Stimulated activated CD8-positive, alpha-beta memory T cell treated with anti-CD3 and anti-CD28 coated beads, Interleukin-4, amount 100 ng/mL, for 4 hours (primary cell): ENCODE measurements at places on chromosomes 2 and 18.

DNA sequence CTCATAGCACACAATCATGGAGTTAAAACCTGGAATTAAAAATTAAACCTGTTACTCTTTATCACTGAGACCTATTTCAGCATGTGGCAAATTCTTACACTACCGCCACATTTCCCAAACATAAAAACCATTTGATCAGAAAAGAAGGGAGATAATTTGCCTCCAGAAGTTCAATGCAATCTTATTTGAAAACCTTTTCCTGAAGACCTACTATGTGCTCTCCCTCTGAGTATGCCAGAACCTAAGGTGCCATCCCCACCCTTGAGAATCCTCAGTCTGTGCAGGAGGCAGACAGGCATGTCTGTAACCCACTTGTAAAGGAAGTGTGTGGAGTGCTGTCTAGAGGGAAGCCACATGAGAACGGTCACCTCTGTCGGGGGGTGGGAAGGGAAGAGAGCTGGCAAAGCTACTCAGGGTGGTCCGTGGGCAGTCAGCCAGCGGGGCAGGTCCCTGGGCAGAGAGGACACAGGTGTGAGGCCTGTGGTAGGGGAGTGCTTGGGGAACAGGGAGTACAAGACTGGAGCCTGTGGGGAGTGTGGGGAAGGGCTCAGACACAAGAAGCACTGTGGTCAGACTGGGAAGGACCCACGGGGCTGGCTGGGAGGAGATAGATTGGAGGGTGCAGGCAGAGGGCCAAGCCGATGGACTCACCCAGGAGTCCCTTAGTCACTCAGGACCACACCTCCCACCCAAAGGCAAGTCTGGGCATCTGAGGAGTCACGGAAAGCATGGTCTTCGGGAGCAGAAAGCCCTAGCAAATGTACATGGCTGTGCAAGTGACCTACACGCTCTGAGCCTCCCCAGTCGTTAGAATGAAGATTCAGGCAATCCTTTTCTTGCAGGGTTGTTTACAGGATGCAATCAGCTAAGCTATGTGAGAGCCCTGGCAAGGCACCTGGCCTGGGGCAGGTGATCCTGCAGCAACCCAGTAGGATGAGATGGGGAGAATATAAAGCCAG, 22.8 kb downstream of the CRACDL start:
- no peak for DNase-seq

GRCh38 chr2:234446404-234447076, 50.3 kb downstream of the ARL4C start:
- DNase-seq: peak; percentile 33

DNA sequence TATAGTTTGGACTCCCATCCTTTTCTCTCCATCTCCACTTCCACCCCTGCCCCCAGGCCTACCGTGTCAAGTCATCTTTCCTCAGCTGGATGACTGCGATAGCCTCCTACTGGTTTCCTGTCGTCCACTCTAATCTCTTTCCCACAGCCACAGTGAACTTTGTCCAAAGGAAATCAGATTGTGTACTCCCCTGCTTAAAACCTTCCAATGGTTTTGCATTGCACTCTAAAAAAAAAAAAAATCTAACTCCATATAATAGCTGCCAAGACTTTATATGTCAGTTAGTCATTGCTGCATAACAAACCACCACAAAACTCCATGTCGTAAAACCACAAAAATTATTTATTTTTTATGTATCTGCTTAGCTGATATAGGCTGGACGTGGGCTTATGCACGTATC, 160.2 kb upstream of the CCDC68 start:
- DNase-seq: no peak

DNA sequence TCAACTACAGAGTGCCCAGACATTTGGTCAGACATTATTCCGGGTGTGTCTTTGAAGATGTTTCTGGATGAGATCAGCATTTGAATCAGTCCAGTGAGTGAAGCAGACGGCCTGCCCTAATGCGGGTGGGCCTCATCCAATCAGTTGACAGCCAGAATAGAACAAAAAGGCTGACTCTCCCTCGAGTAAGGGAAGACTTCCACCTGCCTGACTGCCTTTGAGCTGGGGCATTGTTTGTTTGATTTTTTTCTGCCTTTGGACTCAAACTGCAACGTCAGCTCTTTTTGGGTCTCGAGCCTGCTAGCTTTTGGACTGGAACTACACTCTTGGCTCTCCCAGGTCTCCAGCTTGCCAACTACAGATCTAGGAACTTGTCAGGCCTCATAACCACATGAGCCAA, 111.7 kb upstream of the AGAP1 start:
- DNase-seq: no peak

- DNase-seq: no peak
Measured at GRCh38 chr2:19982268-19982667, 7.6 kb downstream of the WDR35 start.

GRCh38 chr2:241071677-241072111, 30.4 kb downstream of the MTERF4 start:
- no peak for DNase-seq

- no peak for DNase-seq
Measured at GRCh38 chr2:32937602-32938448, 8.9 kb upstream of the LTBP1 start.

DNA sequence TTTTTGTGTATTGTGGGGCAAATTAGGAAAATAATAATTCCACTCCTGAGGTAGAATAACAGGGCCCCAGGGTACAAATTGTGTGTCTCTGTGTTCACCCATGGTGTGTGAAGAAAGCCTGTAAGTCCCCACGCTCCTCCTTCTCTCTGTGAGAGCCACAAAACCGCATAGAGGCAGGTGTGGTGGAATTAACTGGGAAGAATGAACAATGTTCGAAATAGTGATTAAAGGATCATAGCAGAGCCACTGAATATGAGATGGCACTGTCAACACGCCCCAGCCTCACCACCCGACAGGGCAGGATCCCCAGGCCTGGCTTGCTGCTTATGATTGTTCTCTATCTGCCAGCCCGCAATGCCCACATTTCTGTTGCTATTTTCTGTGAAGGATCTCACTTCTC, 14.1 kb downstream of the IL1RN start:
- DNase-seq: no peak

DNA sequence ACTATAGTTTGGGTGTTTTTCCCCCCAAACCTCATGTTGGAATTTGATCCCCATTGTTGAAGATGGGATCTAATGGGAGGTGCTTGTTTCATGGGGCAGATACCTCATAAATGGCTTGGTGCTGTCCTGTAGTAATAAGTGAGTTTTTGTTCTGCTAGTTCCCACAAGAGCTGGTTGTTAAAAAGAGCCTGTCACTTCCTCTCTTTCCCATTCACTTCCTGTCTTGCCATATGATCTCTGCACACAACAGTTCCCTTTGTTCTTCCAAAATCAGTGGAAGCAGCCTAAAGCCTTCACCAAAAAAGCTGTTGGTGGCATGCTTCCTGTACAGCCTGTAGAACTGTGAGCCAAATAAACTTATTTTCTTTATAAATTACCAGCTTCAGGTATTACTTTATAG, 768.2 kb upstream of the VRK2 start:
- no peak for DNase-seq

DNA sequence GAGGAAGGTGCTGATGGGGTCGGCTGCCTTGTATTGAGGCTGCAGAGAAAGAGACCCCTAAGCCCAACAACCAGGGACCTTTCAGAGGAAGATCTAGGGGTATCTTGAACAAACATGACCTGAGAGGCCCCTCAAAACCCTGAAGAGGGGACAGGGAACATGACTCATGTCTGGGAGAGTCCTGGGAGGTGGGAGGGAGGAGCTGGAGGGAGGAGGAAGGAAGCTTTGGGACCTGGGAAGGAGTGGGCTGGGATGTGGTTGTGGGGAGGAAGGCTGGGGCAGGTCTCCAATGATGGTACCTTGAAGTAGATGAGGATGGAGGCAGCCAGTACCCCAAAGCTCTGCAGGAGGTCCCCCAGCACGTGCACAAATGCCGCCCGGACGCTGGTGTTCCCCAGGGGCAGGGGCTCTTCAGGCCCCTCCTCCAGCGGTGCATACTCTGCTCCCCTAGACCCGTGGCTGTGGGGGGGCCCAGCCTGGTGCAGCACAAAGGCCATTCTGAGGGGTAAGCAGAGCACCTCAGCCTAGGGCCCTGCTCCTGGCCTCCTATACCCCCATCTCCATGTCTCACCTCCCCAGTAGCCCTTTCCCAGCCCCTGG, 5.9 kb downstream of the SLC30A3 start:
- no peak for DNase-seq

DNA sequence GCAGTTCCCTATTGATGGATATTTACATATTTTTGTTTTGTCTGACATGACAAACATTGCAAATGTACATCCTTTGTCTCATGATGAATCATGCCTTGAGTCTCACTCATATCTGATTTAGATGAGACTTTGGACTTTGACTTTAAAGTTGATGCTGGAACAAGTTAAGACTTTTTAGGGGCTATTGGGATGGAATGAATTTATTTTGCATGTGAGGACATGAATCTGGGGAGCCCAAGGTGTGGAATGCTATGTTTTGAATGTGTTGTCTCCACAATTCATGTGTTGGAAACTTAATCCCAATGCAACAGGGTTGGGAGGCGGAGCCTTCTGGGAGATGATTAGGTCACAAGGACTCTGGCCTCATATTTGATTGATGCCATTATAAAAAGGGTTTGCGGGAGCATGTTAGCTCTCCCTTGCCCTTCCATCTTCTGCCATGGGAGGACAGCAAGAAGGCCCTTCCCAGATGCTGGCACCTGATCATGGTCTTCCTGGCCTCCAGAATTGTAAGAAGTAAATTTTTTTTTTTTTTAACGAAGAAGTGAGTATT, 29.1 kb upstream of the INO80D start:
- no peak for DNase-seq

- no peak for DNase-seq
Measured at GRCh38 chr2:239115616-239116015, 267.7 kb downstream of the TWIST2 start.

GRCh38 chr2:216742411-216742810, 47.1 kb upstream of the IGFBP5 start:
- DNase-seq: no peak

DNA sequence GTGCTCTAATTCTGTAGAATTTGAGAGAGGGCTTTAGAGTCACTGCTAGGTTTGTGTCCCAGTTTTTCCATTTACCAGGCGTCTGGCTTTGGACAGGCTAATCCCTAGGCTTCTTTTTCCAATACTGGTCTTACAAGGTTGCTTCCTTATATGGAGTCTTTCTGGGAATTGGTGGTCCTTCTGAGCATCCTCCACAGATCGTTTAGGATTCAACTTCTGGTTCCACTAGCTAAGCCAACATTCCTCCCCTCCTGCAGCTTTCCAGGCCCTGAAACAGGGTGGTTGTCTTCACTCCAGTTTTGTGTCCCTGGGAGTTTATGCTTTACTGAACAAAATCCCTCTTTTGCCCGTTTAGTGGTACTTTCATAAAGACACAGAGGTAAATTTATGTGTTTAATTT, 170.6 kb downstream of the CERS6 start:
- DNase-seq: no peak

DNA sequence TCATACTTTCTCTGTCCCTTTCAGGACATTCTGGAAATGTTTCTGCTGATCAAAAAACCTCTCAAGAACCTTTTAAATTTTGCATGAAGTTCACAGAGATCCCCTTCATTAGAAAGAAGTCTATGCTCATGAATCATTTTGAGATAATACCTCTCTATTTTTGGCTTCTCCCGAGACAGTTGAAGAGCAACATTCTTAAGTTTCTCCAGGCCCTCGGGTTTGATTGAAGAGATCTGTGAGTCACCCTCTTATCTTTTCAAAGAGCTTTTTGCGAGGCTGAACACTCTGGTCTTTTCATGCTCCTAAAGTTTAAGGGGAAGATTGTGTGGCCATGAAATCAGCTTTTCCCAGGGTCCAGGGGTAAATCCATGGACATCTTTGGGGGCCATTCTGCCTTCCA, 354.2 kb downstream of the FBXO15 start:
- DNase-seq: no peak

- DNase-seq: no peak
Measured at GRCh38 chr2:2646433-2647051, 315.5 kb upstream of the MYT1L start.

DNA sequence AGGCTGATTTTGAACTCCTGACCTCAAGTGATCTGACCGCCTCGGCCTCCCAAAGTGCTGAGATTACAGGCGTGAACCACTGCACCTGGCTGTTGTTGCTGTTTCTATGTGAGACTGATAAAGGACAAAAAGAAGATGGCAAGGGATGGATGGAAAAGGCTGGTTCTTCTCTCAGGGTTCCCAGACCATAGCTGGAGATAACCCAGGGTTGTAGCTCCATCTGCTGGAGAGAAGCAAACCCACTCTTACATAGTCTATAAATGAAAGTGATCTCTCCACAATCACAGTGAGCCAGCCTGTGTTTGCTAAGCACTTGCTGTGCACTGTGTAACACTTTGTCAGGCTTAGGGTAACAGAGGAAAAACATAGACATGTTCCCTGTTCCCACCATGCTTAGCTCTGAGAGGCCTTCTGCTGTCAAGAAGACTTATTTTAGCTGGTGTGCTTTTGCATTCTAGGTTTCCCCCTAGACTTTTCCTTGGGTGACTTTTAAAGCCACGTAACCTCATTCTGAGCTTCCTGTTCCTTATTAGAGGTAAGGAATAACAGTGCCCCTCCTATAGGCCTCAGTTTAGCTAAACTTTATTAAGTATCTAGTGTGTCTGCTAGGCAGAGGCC, 49.7 kb downstream of the LIMS1 start:
- DNase-seq: no peak

GRCh38 chr2:199467066-199467822, 9.5 kb upstream of the SATB2 start:
- DNase-seq: no peak

DNA sequence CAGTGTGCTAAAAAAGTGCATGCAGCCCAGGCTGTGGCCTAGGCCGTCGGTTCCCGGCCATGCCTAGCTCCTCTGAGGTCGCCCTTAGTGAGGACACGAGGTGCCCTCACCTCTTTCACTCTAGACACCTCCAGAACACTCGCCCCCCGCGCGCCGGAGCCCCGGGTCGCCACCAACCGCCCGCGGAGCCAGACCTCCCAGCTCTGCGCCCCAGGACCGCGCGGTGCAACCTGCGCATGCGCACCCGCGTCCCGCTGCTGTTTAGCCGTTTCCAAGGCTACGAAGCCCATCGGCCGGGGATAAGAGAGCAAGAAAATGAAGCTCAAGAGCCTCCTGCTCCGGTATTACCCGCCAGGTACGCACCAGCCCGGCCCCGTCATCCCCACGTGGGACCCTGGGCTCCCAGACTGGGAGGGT, at the start of gene DAW1:
TSS of gene DAW1 (plus strand) at position 257 of the 417 bp plus-strand sequence. CDS start at position 316, 59 bp downstream.
- DNase-seq: no peak

- DNase-seq: no peak
Measured at GRCh38 chr2:21676676-21677075, 552.9 kb downstream of the TDRD15 start.

- no peak for DNase-seq
Measured at GRCh38 chr2:69157441-69157840, 144.5 kb downstream of the ANTXR1 start.
